ENCODE measurements at places on chromosomes 1 and 21. TPM values are rescaled to one million over a fixed set of nuclear protein-coding genes. Genes with fewer than 3 reads are reported as not detected.
A peak's percentile ranks its signal among the peaks of the same experiment; 100 is the strongest.

DNA sequence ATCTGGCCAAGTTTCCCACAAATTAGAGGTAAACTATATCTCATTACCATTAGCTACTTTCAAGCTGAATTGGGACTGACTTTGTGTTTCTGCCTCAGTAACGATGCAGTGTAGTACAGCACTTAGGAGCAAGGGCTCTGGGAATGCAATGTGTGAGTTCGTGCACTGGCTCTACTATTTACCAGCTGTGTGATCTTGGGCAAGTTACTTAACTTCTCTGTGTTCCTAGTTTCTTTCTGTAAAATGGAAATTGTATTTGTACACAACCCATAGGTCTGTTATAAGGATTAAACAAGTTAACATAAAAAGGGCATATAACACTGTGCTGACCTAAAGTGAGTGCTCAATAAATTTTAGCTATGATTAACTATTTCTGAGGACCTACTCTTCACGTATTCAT, 65.0 kb upstream of the CSF1 start:
- no peak for DNase-seq

DNA sequence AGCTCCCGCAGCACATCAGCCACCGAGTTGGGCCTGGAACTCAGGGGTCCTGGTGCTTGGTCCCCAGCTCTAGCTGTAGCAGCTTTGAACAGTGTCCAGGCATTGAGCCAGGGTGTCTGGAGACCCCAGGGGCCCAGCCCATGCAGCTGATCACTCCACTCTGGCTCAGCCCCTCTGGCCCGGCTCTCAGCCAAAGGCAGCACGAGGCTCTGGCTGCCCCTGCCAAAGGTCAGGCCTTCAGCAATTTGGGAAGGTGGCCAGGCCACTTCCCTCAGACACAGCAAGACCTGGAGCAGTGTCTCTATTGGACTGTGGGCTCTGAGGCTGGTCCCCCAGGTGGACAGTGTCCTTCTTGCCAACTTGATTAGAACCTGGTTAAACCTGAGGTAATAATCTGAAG, 34.4 kb upstream of the RNF19B start:
- peak; percentile 85 for DNase-seq

DNA sequence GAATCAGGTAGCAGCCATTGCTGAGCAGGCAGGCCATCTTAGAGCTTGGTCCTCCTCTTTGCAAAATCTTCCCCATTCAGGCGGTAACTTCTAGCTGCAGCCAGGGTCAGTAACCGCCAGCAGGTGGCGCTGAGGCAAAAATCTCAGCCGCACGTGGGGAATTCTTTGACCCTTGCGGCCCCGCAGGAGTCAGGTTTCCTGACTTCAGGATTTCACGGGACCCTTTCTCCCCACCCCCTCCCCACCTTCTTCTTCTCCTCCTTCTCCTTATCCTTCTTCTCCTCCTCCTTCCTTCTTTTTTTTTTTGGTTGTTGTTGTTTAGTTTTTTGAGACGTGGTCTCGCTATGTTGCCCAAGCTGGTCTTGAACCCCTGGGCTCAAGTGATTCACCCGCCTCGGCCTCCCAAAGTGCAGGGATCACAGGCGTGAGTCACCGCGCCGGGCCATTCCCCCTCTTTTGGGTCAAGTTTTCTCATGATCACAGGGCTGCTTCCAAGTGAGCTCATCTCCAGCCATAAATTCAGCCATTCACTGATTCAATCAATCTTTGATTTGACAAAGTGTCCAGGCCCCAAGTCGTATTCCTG, 33.4 kb upstream of the TENT5B start:
- peak; percentile 82 for DNase-seq

The UBXN10 gene
- 0.92 TPM for total RNA-seq

DNA sequence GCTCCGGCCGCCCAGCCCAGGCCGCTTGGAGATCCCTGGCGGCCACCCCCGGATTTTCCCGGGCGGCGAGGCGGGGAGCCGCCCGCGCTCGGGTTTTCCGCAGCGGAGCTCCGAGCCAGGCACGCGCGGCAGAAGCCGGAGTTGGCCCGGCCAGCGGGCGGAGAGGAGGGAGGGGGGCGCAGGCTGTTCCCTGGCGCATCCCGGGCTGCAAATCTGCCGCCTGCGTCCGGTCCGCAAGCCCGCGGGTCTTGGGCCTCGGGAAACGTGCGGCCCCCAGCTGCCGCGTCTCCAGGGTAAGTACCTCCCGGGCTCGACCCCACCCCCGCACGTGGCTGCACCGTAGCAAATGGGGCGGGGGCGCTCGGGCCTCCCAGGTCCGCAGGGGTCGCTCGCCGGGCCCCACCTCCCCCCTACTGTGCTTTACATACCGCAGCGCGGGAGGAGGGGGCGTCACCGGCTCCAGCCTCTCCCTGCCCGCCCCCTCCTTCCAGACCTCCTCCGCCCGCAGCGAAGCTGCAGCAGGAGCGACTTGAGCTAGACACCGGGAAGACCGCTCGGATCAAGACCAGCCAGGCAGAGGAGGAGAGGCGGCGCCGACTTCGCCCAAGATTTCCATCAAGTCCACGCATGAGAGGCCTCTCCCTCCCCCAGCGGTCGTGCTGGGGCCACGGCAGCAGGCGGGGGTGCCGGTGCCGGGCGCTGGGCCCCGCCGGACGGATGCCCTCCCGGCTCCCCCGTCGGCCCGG, 1.6 kb downstream of the TMEM200B start:
- peak; percentile 56 for DNase-seq

The TIE1 gene
- 21.9 TPM for total RNA-seq

- DNase-seq, result no peak
Observed at GRCh38 chr1:14737561-14738094, 139.1 kb downstream of the KAZN start.

DNA sequence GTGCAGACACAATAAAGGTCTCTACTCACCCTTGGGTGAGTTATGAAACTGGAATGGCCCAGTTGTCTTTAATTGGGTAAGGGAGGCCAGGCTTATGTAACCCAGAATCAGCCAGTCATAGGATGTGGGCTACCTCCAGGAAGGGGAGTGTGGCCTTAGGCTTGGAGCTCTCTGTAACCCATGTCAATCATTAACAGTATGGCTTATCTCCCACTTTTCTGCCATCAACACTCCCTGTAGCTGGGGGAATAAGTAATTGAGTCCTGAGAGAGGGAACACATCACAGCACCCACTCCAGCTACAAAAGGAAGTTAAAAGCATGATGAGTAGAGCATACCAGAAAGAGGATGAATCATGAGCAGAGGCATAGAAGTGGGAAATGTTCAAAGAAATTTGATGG, 327.0 kb upstream of the DUSP10 start:
- no peak for DNase-seq

DNA sequence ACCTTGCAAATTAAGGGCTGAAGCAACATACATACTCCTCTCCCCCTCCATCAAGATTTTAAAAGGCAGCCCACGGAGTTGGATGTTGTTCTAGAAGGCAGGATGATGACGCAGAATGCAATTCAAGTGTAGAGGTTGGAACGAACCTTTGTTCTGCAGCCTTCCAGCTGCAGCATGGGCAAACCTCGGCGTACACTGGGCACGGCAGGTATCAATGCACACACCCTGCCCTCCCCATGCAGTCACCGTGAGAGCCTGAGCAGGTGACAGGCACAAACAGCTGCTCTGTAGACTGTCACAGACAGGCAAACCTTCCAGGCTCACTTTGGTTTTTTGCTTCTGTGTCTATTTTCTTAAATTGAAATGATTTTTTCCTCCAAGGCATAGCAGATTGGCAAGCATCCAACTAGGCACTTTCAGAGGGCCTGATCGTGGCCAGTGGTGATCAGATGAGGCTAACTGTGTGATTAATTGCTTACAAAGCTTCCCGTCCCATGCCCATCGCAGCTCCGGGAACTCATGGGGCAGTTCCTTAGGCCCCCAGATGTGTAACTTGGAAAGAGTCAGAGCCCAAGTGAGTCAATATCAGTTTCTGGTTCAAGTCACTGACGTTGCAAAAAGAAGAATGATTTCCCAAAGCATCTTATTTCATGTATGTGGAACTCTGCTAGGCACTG, 82.3 kb downstream of the ITPKB start:
- DNase-seq, result no peak

GRCh38 chr1:12107718-12108117, 44.6 kb downstream of the TNFRSF8 start:
- no peak for DNase-seq

- DNase-seq, result no peak
Observed at GRCh38 chr1:174800216-174800851, 199.4 kb upstream of the CACYBP start.

DNA sequence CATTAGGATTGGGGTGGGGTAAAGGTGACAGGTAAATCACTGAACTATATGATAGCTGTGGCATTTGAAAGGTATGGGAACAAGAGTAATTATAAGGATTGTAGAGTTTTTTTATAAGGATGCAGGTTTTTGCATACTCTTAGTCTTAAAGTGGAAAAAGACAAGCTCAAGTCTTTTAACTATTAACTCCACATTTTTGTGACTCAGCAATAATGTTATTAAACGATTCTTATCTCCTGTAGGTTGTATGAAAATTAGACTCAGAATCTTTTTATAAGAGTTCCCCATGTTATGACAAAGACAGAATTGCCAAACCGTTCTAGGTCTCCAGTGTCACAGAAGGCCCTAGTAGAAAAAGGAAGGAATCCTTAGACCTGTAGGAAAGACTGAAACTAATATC, 49.9 kb upstream of the TTLL7 start:
- no peak for DNase-seq

DNA sequence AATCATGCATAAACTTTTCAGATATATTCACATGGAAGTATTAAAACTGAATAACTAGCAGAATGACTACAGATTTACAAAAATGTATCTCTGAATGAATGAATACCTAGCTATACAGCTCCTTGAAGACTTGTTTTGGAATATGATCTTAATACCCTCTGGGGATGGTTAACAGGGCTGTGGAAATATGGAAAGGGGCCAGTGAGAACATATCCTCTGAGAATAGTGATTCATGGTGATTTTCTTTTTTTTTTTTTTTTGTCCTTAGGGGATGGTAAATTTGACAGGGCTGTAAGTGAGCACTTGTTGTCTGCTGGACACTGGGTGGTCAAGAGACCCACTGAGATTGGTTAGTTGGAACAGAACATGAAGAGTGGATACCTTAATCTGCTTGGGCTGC, 80.7 kb upstream of the HP1BP3 start:
- no peak for DNase-seq

The CD34 gene
- 72.1 TPM for total RNA-seq

Data from left ventricle myocardium superior (tissue), 1 donor.